ENCODE measurements at places on chromosomes 5 and 9. TPM values are rescaled to one million over a fixed set of nuclear protein-coding genes. Genes with fewer than 3 reads are reported as not detected.

ANGPTL2 gene
- total RNA-seq: 8.5 TPM

POLK gene
- total RNA-seq: 51.1 TPM

CNTNAP3 gene
- total RNA-seq: 18.4 TPM

CEL gene
- 0.73 TPM for total RNA-seq

STARD4 gene
- 50.0 TPM for total RNA-seq

PCDHB4 gene
- 6.0 TPM for total RNA-seq

CCL27 gene
- not detected for total RNA-seq

KIF4B gene
- total RNA-seq: 0.18 TPM

BAAT gene
- total RNA-seq: not detected

GPR150 gene
- not detected for total RNA-seq

MED7 gene
- total RNA-seq: 24.2 TPM

SPINK6 gene
- total RNA-seq: not detected

HEMGN gene
- total RNA-seq: 2.7 TPM

OSMR gene
- 6.8 TPM for total RNA-seq

AMBP gene
- not detected for total RNA-seq

CDKN2B-AS1 gene
- total RNA-seq: not detected

SPRY4 gene
- 13.5 TPM for total RNA-seq

MED22 gene
- 22.0 TPM for total RNA-seq

SMIM33 gene
- total RNA-seq: not detected

GSN gene
- 136 TPM for total RNA-seq

PRR7 gene
- 5.9 TPM for total RNA-seq

SAXO1 gene
- total RNA-seq: under 0.01 TPM

BHMT gene
- total RNA-seq: 0.64 TPM

ANKRD18B gene
- total RNA-seq: 3.4 TPM

DMGDH gene
- 3.8 TPM for total RNA-seq

FAM53C gene
- total RNA-seq: 27.4 TPM

SHC3 gene
- total RNA-seq: 28.3 TPM

NACC2 gene
- 6.8 TPM for total RNA-seq

SLC22A4 gene
- 2.5 TPM for total RNA-seq
